ENCODE measurements at places on chromosomes 12 and 14.

DNA sequence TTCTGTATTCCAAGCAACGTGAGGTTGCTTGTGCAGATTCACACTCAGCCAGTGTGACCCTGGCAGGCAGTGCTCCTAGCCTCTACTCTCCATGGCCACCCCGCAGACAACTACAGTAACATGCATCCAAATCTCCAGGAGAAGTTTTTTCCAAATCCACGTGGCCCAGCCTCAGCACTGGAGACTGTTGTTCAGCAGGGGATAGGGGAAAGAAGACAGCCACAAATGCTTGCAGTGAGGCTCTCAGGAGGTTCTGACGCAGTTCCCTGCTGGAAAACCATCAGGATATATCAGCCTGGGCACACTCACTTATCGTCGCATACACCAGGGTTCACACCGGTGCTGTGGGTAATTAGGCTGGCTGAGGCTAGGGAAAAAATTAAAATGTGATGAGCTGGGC lies 16.2 kb downstream of the IQSEC3 start:
- no peak for DNase-seq

DNA sequence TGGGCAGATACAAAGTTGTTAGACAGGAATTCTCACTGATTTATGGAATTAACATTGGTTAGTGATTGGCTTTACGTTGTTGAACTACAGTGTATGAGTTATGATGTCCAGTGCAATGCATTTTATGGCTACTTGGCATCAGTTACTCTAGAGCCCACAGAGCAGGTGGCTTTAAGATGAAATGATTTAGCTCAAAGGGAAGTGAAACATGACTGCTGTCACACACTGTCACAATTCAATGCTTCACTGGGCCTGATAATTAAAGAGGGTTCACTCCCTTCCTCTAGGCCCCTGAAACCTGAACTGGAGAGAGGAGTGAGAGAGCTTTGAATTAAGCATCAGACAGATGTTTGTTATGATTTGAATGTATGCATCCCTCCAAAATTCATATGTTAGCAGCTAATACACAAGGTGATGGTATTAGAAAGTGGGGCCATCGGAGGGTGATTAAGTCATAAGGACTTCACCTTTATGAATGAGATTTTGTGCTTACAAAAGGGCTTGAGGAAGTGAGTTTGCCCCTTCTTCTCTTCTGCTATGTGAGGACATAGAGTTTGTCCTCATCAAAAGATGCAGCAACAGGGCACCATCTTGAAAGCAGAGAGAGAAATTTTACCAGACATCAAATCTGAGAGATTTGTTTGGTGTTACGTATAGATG lies 175.8 kb upstream of the GRIN2B start:
- no peak for DNase-seq

DNA sequence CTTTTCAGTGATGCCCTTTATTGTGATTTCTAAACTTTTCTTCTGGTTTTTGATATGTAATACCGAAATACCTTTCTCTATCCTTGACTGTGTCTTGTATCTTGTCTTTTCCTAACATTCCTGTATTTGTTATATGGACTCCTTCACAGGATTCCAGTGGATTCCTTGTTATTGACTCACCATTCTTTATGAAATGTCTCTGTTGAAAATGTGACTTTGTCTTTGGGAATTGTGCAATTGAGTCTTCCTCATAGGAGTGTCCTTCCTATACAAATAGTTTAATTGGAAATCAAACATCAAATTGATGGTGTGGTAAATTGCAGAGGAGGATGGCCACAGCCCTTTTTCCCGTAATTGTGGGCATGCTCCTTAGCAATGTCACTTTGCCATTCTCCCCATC lies 296.6 kb upstream of the KITLG start:
- DNase-seq, result no peak

- DNase-seq, result no peak
Measured at GRCh38 chr12:19867151-19867550, 427.9 kb downstream of the AEBP2 start.

GRCh38 chr12:100189636-100190394 lies 10.8 kb upstream of the ACTR6 start:
- DNase-seq, result no peak

DNA sequence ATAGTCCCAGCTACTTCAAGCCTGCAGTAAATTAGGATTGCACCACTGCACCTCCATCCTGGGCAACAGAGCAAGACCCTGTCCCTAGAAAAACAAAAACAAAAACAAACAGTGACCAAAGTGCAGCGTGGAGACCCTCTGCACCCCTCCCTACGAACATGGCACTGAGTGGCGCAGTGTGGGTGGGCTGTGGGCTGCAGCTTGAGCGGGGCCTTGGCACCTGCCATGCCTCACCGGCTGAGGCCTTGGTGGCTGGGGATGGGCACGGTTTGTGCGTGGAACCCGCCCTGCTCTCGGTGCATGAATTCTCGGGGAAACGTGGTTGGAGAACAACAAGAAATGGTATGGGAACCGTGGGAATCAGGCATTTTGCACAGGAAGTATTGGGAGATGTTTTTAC lies 60.8 kb downstream of the TNFAIP2 start:
- no peak for DNase-seq

GRCh38 chr12:62215506-62215905 lies 44.7 kb upstream of the USP15 start:
- no peak for DNase-seq

DNA sequence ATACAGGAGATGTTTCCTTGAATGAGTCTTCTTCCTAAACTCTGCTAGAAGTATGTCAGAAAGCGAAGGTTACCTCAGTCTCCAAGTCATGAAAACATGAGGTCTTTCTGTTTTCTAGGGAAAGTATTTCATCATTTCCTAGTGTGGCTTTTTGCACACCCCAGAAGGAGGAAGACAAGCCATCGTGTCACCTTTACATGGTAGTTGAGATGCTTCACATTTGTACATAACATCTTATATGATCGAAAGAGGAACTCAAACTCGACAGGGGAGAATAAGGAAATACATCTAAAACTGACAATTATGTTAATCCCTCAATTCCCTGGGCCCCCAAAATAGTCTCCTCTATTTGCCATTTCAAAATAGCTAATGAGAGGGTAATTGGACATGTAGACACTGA lies 214.1 kb upstream of the PLEKHG7 start:
- no peak for DNase-seq

DNA sequence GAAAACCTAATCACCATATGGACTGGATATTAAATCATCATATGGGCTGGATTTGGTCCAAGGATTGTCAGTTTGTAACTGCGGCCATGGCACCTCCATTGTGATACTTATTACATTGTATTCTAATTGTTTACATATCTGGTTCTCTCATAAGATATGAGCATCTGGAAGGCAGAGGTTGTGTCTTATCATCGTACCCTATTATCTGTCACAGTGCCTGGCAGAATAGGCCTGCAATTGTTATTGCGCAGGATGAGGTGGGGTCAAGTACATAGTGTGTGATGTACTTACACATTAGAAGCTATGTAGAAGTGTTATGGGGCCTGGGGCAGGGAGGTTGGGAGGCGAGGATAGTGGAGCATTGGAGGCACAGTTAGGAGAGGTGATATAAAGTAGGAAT lies 4.7 kb downstream of the IFT43 start:
- DNase-seq, result no peak

DNA sequence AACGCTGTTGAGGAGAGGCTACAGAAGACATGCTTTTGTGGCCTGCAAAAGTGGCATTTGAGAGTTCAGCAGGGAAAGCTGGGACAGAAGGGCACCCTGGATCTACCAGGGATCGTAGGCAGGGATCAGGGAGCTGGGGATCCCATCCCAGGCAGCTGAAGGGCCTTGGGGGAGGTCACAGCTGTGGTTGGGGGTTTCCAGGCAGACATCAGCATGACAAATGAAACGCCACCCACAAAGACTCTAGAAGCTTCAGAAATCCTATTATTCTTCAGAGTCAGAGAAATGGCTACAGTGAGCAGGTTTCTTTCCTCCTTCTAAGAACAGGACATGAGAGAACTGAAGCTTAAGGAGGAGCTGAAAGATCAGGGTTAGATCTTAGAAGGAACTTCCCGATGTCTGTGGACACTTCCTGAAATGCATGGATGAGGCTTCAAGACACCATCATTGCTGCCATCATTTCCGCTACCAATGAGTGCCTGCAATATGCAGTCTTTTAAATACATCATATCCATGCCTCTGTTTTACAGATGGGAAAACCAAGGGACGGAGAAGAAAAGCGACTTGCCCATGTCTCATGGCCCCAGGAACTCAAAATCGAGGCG lies 104.3 kb downstream of the RBM19 start:
- no peak for DNase-seq

DNA sequence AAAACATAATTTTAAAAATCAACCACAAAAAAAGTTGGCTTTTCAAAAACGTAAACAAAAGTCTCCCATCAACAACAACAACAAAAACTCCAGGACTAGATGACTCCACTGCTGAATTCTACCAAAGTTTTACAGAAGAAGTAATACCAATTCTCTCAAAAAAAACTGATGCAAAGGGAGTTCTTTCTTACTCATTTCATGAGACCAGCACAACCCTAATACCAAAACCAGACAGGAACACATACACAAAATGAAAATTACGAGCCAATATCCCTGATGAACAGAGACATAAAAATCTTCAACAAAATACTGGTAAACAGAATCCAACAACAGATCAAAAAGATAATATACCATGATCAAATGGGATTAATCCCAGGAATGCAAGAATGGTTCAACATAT lies 147.3 kb downstream of the BTG1 start:
- DNase-seq, result no peak

- peak; percentile 49 for DNase-seq
Measured at GRCh38 chr12:123150744-123151456, at the start of gene PITPNM2. PITPNM2 (minus strand) TSS chr12:123151090; CDS start chr12:123034590, 116,500 bp downstream.

DNA sequence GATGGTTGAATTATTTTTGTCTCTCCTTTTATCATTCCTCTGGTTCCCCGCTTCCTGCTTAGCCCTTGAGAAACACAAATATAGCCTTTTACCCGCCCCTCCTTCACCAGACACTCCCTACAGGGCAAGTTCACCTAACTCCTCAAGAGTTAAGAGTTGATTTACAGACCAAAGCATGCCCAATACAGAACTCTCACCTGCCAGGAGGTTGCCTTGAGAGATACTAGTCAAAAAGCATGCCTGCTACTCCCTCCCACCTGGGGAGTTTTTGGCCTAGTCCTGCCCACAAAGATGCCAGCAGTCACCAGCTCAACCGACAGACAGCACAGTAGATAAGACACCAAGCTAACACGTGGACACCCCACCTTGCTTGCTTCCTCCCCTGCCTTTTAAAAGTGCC lies 11.2 kb downstream of the LGMN start:
- DNase-seq, result no peak

DNA sequence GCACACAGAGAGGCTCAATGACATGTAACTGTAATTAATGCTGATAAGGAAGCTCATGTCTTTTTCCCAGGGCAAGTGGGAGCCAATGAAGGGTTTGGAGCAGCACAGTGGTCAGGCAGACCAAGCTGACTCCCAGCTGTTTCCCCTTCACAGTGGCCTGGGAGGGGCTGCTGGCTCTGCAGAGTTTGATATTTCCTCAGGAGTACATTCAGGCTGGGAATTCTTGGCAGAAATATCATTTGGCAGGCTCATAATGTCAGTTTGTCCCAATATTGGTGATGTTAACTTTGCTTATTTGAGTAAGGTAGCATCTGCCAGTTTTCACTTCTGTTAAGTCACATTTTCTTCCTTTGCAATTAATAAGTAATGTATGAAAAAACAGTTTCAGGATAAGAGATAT lies 247.0 kb downstream of the EMP1 start:
- DNase-seq, result no peak

DNA sequence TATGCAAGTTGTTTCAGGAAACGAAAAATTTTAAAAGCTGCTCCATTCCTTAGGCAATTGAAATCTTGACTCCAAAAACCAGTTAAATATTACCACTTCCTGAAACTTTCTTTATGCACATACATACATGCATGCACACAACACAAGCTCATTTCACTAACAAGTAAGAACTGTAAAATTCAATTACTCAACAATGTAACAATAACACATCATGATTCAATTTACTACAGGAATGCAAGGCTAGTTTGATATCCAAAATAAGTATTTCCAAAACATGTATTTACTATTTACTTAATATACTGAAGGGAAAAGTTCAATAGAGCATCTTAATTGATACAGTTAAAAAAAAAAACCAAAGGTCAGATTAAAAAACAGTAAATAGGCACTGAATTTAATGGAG lies 19.6 kb downstream of the NAP1L1 start:
- DNase-seq, result no peak

DNA sequence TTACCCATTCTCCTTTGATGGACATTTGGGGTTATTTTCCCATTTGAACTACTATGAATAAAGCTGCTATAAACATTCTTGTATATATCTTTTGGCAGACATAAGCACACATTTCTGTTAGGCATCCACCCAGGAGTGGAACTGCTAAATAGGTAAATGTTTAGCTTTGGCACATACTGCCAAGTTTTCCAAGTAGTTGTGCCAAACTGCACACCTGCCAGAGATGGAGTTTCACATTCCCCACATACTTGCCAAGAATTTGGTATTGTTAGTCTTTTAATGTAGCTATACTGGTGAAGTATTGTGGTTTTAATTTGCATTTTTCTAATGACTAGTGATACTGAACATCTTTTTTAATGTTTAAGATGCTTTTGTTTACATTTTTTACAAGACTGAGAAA lies 201.0 kb downstream of the GXYLT1 start:
- no peak for DNase-seq

GRCh38 chr12:82090165-82090564 lies 268.0 kb downstream of the CCDC59 start:
- DNase-seq, result no peak

- DNase-seq, result no peak
Measured at GRCh38 chr14:93368996-93369712, 22.2 kb downstream of the COX8C start.

DNA sequence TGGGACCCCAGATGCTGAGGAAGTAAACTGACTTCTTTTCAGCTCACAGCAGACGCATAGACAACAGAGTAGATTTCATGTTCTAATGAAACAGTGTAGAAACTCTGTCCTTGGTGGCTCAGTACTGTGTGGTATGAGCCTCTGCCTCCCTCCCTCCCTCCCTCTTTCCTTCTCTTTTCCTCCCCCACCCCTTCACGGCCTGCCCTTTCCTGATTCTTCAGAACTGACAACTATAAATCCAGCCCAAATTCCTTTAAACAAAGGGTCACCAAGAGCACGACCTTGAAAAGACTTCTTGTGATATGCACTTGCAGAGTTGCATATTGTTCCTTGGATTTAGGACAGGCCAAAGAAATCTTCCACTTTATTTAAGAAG lies 164.0 kb downstream of the ETV6 start:
- no peak for DNase-seq
